ENCODE measurements at places on chromosomes 4 and X.

- DNase-seq = no peak
These were observed 203.1 kb downstream of the FAT4 start for GRCh38 chr4:125517831-125518230.

- no peak for DNase-seq
These were observed 1688.0 kb downstream of the STIM2 start for GRCh38 chr4:28548594-28548993.

- DNase-seq = no peak
These were observed 19.3 kb upstream of the MAGED1 start for GRCh38 chrX:51874123-51874522.

DNA sequence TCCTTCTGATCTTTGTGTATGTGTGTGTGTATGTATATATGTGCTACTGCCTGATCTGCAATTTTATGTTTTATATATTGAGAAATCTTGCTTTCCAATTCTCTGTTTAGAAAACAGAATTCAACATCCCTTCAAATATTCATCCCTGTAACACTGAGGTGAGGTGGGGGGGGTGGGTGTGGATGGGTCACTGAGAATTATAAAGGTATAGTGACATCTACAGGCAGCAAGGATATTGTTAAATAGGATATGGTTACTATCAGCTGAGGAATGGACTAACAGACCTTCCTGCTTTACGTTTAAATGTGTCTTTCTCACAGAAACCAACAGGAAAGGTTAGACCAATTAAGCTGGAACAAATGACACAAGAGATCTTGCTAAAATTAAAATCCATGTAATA, 19.0 kb upstream of the MAGEB2 start:
- DNase-seq = peak; percentile 34

GRCh38 chrX:30652527-30653414, 452 bp upstream of the GK start:
- DNase-seq = peak; percentile 96

GRCh38 chr4:186689476-186689875, 34.2 kb downstream of the FAT1 start:
- no peak for DNase-seq

- no peak for DNase-seq
These were observed 21.4 kb upstream of the PLCXD1 start for GRCh38 chrX:259692-260355.

GRCh38 chr4:85715991-85716737, 241.2 kb downstream of the ARHGAP24 start:
- no peak for DNase-seq

GRCh38 chrX:124194199-124194598, 138.3 kb upstream of the TEX13D start:
- DNase-seq = no peak

DNA sequence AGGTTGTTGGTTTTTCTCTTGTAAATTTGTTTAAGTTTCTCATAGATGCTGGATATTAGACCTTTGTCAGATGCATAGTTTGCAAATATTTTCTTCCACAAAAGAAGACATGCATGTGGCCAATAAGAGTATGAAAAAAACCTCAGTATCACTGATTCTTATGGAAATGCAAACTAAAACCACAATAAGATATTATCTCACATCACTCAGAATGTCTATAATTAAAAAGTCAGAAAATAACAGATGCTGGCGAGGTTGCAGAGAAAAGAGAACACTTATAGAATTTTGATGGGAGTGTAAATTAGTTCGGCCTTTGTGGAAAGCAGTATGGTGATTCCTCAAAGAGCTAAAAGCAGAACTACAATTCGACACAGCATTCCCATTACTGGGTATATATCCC, 1355.6 kb downstream of the FAM133A start:
- DNase-seq = no peak

- no peak for DNase-seq
These were observed 23.3 kb upstream of the CHRNA9 start for GRCh38 chr4:40311811-40312346.

- no peak for DNase-seq
These were observed 121.7 kb downstream of the TLL1 start for GRCh38 chr4:165994701-165995100.

DNA sequence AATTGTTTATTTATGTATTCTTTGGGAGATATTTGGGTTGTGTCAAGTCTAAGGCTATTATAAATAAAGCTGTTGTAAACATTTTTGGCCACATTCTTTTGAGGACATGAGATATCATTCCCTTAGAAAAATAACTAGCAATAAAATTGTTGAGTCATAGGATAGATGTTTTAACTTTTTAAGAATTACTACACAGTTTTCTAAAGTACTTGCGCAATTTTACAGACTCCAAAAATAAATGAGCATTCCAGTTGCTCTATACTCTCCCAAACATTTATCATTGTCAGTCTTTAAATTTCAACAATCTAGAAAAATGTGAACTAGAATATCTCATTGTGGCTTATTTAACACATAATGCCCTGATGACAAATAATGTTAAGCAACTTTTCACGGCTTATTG, 189.1 kb upstream of the ADGRL3 start:
- no peak for DNase-seq

GRCh38 chr4:76990288-76991080, 40.9 kb downstream of the SEPTIN11 start:
- no peak for DNase-seq

- no peak for DNase-seq
These were observed 1508.3 kb upstream of the TENM3 start for GRCh38 chr4:180734753-180735432.

DNA sequence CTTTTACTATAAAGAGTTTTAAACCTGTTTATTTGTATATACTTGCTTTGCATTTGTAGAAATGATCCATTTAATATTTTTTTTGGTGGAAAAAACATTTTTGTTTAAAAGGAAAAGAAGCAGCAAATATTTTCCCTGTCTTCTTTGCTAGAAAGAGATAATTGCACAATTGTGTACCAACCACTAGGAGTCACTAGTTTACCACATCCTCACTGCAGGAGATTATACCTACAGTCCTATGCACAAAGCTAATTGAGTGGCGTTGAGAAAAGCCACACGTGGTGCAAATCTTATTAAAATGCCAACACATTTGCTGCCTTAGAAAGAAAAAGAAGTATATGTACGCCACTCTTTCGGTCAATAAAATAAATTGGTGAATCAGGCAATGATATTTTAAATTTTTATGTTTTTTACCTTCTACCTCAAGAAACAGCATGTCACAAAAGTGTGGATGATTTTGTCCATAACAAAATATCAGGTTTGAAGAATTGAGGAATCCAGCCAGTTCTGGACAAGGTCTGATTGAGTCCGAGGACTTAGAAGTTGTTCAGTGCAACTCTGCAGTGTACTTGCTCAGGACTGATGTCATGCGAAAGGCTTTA, 102.9 kb downstream of the GRXCR1 start:
- DNase-seq = peak; percentile 79

- DNase-seq = no peak
These were observed 113.4 kb downstream of the PACRGL start for GRCh38 chr4:20813700-20814099.

- no peak for DNase-seq
These were observed 236.7 kb downstream of the EVC2 start for GRCh38 chr4:5471691-5472090.

DNA sequence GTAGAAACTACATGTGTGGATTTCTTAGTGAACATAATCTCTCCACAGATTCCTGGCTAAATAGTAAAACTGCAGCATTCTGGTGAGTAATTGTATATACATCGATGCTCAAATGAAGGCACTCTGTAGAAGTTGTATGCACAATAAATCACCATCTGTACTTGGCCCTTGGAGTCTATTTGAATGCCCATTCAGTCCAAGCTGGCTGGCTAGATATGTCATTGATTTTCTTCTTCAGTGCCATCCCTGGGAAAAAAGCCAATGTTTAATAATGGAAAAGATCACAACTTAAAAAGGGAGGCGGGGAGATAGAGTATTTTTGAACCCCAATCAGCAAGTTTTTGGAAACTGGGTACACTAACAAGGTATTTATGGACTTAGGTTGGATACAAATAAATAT, 381.0 kb upstream of the TEX13C start:
- DNase-seq = no peak

- DNase-seq = no peak
These were observed 49.5 kb downstream of the STX18 start for GRCh38 chr4:4492161-4492847.

- peak; percentile 8 for DNase-seq
These were observed 83.0 kb upstream of the CLDN34 start for GRCh38 chrX:9884031-9884779.

- DNase-seq = no peak
These were observed 632.9 kb downstream of the ZNF674 start for GRCh38 chrX:45912316-45912715.

- DNase-seq = no peak
These were observed 293.4 kb downstream of the DTHD1 start for GRCh38 chr4:36574816-36575215.

- no peak for DNase-seq
These were observed 16.5 kb downstream of the MCF2 start for GRCh38 chrX:139691493-139691842.

GRCh38 chr4:114752391-114753165, 154.0 kb downstream of the UGT8 start:
- peak; percentile 1 for DNase-seq

- DNase-seq = no peak
These were observed 823.8 kb downstream of the CCSER1 start for GRCh38 chr4:90951037-90951436.

- DNase-seq = no peak
These were observed 46.8 kb downstream of the CRLF2 start for GRCh38 chrX:1165535-1166196.

DNA sequence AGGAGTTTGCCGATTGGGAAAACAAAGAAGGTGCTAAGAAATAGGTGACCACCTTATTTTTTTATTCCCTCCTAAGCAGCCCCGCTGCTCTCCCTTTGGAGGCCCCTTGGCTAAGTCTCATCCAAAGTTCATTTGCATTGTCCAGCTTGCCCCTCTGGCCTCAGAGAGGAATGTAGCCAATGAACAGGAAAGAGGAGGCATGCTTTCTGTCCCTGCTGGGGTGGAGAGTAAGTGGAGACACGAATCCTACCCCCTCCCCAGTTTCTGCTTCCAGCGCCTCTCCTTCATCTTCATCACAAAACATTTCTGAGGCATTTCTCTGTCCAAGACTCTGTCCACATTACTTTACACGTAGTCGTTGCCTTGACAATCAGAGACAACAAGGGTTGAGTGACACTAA, 38.7 kb downstream of the NLGN3 start:
- DNase-seq = no peak

DNA sequence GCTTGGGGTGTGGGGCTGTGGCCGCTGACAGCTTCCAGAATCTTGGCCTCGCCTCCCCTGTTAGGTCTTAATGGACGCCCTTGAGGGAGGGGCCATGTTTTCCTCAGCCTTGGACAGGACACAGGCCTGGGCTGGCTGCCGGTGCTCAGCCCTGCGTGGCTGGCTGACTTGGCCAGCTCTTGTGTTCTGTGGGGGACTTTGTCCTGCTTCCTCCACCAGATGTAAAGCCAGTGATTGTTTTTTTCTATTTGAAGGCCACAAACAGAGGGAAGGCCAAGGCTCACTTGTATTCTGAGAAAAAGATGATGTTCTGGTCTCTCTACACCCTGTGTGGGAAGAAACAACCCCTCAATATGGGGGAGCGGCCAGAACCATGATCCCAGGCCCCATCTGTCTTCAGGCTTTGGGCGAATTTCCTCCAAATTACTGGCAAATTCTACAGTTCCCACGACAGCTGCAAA, 71.3 kb downstream of the HTRA3 start:
- no peak for DNase-seq

DNA sequence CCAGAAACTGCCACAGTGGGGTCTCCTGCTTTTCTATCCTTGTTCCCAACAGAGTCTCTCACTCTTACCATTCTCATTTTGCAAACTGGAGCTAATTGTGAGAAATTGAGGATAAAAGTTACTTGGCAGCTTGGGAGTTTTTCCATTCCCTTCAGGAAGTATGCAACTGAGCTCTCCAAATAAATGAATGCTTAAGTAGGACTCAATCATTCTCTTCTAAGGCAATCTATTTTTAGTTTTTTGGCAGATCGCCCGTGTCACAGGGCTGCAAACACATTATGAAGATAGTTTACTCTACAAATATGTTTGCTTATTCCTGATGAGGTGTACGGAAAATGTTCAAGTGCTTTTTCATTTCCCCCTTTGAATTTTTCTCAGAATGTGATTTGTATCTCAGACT, 5.3 kb downstream of the ASB11 start:
- DNase-seq = no peak

- no peak for DNase-seq
These were observed 93.4 kb downstream of the REPS2 start for GRCh38 chrX:17039826-17040225.

- DNase-seq = no peak
These were observed 98.0 kb downstream of the SPOCK3 start for GRCh38 chr4:167136270-167136669.

GRCh38 chr4:6625256-6625655, 15.2 kb upstream of the MRFAP1 start:
- DNase-seq = no peak

DNA sequence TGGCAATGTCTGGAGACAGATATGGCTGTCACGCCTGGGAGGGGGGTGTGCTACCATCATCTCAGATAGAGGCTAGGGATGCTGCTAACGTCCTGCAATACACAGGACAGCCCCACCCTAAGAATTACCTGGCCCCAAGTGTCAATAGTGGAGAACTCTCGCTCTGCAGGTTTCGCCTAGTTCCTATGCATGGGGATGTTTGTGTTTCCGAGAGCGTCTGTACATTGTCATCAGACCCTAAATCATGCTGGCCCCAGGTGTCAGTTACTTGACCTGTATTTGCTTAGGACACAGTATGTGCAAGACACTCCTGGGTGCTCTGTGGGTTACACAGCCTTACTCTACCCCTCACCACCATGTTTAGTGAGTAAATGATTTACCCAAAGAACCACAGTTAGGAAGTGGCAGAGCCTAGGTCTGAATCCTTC, 90.8 kb downstream of the AFF1 start:
- DNase-seq = no peak

- DNase-seq = peak; percentile 85
These were observed 45.5 kb downstream of the VGLL1 start for GRCh38 chrX:136577552-136577951.

DNA sequence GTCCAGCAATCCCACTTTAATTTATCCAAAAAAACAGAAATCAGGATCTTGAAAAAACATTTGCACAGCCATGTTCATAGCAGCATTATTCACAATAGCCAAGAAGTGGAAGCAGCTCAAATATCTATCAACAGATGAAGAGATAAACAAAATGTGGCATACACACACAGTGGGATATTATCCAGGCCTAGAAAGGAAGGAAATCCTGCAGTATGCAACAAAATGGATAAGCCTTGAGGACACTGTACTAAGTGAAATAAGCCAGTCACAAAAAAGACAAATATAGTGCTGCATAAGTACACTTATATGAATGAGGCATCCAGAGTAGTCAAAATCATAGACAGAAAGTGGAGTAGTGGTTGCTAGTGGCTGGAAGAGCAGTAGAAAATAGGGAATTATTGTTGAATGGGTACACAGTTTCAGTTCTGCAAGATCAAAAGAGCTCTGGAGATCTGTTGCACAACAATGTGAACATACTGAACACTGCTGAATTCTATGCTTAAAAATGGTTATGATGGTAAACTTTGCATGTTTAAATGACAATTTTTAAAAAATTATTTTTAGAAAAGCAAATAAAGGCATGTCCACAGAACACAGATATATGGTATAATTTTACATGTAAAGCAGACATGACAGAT, 25.6 kb downstream of the CHM start:
- DNase-seq = no peak

Measured in NCI-H82 (cell line).